ENCODE measurements at places on chromosomes 4 and X.

- DNase-seq: no peak
These were observed 34.5 kb downstream of the SPINK2 start for GRCh38 chr4:56786955-56787354.

- no peak for DNase-seq
These were observed 46.5 kb downstream of the CPZ start for GRCh38 chr4:8639021-8639420.

DNA sequence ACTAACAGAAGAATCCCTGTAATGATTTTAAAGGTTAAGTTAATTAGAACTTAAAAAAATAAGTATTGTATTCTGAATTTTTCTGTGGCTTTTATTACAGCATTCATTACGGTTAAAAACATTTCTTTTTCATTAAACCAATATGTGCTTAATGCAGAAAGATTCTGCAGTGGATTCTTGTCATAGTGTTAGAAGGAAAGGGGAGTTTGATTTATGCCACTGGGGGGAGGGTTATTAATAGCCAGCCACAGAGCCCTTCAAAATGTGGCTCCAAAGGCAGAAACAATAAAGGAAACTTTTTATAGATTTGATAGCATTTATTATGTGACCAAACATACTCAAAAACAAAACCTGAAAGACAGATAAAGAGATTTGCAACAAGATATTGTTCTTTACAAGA lies 9.1 kb downstream of the SMAD1 start:
- no peak for DNase-seq

DNA sequence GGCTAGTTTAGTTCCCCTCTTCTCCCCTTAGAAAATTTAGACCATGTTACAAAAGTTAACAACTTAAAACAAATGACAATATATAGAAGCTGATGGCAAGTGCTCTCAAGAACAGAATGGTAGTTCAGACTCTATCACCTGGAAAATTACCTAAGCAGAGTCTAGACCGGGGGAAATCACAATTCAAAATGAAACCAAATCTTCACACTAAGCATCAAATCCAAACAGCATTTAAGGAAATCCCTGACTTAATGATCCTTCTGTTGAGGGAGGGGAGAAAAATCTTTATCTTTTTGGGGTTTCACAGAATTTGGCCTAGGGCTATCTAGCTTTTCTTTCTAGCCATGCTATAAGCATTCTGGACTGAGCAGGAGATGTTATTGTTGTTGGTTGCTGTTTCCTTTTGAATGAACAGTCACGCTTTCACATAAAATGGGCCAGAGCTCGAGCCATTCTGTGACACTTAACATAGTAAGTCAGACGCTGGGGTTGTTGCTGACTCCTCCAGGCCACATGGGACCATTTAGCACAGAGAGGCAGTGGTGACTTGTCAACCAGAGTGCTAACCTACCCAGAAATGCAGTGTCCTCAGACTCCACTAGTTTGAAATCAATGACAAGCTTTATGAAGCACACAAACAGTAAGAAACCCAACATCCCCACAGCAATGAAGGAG lies 16.0 kb upstream of the LSM6 start:
- DNase-seq: no peak

DNA sequence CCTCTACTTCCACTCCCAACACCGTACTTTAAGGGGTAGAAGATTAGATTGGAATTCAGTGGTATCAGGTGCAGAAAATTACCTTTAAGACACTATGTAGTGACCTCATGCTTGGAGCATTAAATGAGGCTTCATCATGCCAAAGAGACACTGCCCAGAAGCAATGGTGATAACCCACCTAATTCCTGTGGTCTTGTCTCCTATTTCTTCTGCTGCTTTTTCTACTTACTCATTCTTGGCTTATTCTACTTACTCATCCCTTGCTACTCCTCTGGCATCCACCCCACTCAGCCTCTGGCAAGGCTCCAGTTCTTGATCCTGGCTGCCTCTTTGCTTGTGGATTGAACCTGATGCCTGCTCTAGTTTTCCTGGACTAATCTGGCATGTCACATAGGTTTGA lies 62.3 kb upstream of the ADAMTS3 start:
- no peak for DNase-seq

GRCh38 chrX:9767375-9767774 lies 1.7 kb upstream of the GPR143 start:
- no peak for DNase-seq

GRCh38 chr4:85938062-85938461 lies 421.8 kb downstream of the MAPK10 start:
- DNase-seq: no peak

GRCh38 chr4:158580064-158580463 lies 58.4 kb downstream of the RXFP1 start:
- no peak for DNase-seq

DNA sequence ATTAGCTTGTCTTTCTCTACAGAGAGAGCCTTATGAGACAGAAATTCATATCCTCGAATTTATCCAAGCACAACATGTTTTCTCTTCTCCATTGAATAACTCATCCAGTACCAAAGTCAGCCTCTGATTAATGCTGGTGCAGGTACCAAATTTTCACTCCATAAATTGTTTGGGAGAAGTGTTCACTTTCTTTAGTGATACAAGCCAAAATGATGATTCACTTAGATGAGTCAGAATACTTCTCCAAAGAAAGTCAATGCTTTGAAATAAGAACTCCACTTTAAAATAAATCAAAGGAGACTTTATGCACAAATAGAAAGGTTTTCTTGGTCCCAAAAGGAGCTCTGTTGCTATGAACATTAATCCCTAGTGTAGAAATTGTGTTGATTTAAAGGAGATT lies 60.2 kb downstream of the MAOB start:
- no peak for DNase-seq

- DNase-seq: no peak
These were observed 107.8 kb downstream of the SLC4A4 start for GRCh38 chr4:71446479-71447081.

DNA sequence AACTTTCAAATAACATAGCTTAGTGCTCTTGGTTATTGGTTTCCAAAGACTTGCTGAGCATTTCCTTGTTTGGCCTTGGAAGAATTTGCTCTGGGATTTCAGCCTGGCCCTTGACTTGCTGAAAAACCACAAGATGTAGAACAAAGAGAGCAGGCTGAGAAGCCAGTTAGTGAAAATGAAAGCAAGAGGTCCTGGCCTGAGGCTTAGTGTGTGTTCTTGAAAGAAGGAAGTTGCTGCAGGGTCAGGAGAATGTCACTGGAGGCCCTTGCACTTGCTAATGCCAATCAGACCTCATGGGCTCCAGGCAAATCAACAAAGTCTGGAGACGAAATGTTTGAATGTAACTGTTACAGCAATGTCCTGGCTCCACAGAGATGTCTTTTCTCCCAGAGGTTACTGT lies 79.4 kb downstream of the SYNPO2 start:
- DNase-seq: no peak

DNA sequence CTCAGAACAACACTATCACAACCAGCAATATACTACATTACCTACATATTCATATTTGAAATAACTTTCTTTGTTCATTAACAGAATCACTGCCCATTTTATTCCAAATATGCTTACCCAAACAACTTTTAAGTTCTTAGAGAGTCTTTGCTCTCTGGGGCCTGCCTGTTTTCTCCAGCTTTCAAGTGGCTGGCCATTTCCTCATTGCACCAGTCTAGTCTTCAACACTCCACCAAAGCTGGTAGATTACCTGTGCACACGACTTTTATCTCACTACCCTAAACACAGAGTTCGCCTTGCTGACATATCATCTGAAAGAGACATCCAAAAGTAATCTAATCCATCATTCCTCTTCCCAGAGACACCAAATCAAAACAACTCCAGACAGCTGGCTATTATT lies 66.2 kb downstream of the PRDM5 start:
- DNase-seq: no peak

DNA sequence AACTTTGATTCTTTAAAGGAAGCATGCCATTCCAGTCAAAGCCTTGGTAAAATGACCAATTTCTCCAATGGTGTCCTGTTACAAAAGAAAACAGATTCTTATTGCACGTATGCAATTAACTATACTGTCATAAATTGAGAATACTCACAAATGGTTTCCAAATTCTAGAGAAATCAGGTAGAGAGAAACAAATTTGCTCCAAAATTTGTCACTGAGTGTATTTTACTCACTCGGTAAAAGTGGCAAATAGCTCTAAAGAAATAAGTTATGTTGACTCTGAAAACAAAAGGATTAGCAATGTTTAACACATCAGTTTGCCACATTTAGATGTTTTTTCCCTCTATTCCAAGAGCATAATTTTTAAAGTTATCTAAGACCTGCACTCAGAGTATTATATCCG lies 133.1 kb downstream of the DMD start:
- no peak for DNase-seq

GRCh38 chrX:44314808-44315207 lies 28.7 kb downstream of the EFHC2 start:
- no peak for DNase-seq

GRCh38 chr4:87005690-87006425 lies 71.0 kb downstream of the AFF1 start:
- no peak for DNase-seq

- no peak for DNase-seq
These were observed 100.2 kb downstream of the PDLIM5 start for GRCh38 chr4:94551643-94552564.

- no peak for DNase-seq
These were observed 1674.0 kb upstream of the PCDH7 start for GRCh38 chr4:29046186-29046585.

DNA sequence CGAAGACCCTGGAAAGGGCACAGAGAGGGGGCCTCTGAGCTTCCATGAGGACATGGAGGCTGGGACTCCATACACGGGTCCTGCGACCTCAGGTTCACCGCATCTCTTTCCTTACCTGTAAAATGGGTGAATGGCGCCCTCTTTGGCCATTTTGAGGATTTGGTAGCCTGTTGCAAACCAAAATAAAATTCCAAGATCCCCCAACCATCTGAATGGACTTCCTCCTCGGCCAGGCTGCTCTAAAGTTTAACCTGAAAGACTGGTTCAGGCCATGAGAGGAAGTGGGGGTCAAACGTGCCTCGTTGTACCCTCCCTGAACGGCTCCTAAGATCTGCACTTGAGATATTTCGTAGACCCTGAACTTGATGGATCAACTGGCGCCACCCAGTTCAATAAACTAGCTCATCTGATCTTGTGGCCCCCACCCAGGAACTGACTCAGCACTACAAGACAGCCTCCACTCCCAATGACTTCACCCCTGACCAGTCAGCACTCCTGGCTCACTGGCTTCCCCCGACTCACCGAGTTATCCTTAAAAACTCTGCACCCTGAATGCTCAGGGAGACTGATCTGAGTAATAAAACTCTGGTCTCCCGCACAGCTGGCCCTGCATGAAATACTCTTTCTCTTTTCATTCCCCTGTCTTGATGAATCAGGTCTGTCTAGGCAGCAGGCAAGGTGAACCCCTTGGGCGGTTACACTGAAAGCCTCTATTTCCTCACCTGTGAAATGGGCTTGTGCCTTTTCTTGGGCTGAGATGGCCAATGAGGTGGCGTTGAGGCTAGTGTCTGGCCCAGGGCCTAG lies 32.9 kb upstream of the GPR78 start:
- DNase-seq: no peak

- no peak for DNase-seq
These were observed 197.0 kb downstream of the ADGRL3 start for GRCh38 chr4:61397174-61397573.

- no peak for DNase-seq
These were observed 5.5 kb upstream of the USP53 start for GRCh38 chr4:119207051-119207450.

DNA sequence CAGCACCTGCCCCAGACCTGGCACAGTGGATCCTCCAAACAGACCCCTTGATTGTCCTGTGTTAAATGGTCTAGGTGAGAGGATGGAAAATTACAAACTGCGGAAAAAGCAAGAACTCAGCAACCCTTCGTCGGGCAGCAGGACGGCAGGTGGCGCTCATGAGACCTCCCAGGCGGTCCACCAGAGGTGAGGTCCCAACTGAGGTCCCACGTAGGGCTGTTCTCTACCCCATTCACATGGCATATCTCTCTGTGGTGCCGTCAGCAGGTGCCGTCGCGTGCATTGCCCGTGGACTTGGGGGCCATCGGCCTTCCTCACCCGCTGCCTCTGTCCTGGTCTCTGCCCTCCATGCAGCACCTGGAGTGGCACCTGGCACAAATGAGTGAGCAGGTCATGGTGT lies 88.2 kb downstream of the CRMP1 start:
- DNase-seq: no peak

- no peak for DNase-seq
These were observed 71.5 kb upstream of the SLC39A8 start for GRCh38 chr4:102416765-102417164.

DNA sequence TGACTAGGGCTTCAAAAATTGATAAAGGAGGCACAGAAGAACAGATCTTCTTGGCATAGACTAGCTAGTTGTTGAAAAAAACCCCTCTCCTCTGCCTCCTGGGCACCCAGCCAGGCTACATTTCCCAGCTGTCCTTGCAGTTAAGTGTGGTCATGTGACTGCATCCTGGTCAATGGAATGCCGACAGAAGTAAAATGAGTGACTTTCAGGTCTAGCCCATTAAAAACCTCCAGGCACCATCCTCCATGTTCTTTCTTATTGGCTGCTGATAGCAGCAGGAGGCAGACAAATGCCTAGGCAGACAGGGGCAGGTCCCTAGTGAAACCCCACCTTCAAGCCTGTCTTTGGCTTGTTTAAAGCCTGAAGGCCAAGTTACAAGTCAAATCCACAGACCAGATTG lies 35.3 kb downstream of the ATXN3L start:
- no peak for DNase-seq

DNA sequence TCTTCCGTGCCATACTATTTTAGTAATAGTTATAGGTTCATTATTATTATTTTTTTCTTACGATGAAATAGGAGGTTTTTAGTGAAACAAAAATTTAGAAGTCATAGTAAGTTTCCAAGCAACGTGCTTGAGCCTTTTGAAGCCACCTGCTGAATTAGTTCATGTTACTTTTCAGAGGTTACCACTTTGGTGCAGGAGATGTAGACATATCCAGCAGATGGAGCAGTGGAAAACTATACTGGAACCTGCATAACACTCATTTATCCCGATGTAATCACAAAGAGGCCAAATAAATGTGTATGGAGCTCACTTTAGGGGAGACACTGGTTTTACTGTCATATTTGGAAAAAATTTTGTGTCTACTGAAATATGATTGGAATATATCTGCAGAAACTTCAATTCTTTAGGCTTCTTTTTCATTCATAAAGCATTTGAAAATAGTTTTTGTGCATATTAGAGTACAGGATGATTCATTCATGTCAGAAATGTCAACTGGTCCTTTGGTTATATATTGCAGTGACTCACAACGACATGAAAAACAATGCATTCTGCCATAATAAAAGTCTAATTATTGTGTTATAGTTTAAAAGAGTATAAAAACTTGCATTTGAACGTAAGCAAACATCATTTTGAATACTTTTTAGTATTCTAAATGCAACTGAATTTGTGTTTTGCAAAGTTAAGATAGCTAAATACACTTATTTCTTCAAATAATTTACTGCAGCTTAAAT lies 2182.9 kb upstream of the TENM3 start:
- DNase-seq: no peak
